ENCODE measurements at places on chromosomes 3 and 15. TPM values are rescaled to one million over a fixed set of nuclear protein-coding genes. Genes with fewer than 3 reads are reported as not detected.
A peak's percentile ranks its signal among the peaks of the same experiment; 100 is the strongest.

GRCh38 chr15:58145606-58146005 is 7.4 kb downstream of the AQP9 start:
- no peak for DNase-seq

DNA sequence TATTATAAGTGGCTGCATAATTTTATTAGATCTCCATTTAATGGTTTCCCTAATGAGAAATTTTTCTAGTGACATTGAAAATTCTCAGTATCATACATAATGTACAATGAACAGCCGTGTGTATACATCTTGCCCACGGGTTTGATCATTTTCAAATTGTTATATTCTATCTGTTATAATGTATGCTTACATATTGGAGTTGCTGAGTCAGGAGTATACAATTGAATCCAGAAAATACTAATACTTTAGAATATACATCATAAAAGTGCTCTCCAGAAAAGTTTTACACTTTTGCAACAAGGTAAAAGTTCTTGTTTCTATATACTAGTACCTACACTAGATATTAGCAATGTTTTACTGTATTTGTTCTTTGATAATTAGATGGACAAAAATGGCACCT is 82.8 kb downstream of the SPATA16 start:
- DNase-seq, result no peak

DNA sequence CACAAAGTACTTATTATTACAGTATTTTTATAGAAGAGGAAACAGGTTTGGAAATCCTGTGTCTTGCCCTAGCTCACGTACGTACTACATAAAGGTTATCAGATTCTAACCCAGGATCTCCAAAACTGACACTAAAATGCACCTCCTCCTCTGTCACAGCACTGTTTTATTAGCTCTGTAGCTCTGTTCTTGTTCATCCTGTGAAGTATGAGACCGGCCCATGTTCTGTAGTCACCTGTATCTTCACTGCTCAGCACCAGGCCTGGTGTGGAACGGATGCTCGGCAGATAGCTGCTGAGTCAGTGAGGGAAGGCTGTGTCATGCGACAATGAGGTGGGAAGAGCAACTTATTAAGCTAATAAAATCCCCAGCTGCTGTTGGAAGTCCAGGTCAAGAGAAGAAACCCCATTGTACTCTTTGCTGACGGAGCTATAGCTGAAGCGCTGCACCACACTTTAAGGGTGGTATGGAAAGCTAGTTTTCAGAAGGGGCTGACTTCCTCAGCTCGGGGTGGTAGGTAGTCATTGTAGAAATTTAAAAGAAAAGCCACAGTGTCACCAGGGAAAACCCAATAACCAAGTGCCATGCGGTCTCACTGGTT is 22.8 kb downstream of the BCL2A1 start:
- no peak for DNase-seq

DNA sequence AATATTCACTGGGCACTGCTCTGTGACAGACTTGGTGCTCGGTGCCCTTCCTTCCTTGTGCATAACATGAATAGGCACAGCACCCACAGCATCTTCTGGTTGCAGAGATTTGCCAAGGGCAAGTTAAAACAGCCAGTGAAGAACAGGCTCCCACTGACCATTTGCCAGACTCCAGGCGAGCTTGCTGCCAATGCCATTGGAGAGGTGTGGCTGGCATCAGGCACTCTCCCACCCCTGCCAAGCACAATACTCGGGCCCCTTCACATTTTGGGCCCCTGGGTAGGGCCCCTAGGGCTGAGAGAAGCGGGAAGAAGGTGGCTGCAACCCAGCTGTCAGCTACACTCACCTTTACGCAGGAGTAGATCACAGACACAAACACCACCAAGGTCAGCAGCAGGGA is 112.1 kb downstream of the SEC22A start:
- DNase-seq, result no peak

- no peak for DNase-seq
These were observed 248.1 kb downstream of the ERC2 start for GRCh38 chr3:56219894-56220805.

Gene SPSB4
- polyA plus RNA-seq, result 1.9 TPM

- no peak for DNase-seq
These were observed 132.7 kb upstream of the TPRG1 start for GRCh38 chr3:189038773-189039745.

Gene RETNLB
- not detected for polyA plus RNA-seq

DNA sequence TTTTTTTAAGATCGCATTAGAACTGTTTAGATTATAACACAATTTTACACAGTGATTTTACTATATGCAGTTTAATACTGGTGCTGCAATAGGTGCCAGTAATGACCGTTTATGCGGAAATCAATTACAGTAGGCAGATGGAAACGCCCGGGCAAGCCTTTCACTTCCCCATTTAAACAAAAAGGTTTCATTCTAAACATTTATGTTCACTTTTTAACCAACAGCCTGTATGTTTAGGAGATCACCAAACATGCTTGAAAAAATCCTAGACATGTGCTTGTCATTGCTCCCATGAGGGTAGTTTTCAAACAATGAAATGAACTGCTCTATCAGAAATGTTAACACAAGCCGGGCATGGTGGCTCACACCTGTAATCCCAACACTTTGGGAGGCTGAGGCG is 2.7 kb downstream of the BNIP2 start:
- DNase-seq, result no peak

GRCh38 chr15:88874684-88875083 is 20.7 kb downstream of the HAPLN3 start:
- no peak for DNase-seq

- DNase-seq, result no peak
These were observed 99.8 kb upstream of the HERC1 start for GRCh38 chr15:63933522-63933921.

- no peak for DNase-seq
These were observed 16.6 kb downstream of the TICRR start for GRCh38 chr15:89591834-89592233.

- DNase-seq, result no peak
These were observed 17.5 kb upstream of the FNDC3B start for GRCh38 chr3:172021859-172022258.

Gene A4GNT
- polyA plus RNA-seq, result not detected

DNA sequence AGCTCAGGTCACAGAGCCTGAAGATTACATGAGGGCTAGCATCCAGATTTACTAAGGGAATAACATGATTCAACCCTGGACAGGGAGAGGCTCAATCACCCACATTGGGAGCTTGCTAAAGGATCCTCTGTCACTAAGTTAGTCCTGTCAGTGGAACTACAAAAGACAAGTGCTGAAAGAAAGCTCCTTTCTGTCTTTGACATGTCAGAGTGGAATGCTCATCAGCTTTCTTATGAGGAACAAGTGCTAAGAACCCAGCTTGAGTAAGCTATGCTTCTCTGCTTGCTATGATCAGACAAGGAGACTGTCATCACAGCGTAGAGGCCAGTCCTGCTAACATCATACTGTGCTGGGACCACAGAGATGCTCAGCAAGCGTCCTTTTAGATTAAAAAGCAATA is 74.5 kb downstream of the MB21D2 start:
- DNase-seq, result no peak

Gene CP
- 5.3 TPM for polyA plus RNA-seq

DNA sequence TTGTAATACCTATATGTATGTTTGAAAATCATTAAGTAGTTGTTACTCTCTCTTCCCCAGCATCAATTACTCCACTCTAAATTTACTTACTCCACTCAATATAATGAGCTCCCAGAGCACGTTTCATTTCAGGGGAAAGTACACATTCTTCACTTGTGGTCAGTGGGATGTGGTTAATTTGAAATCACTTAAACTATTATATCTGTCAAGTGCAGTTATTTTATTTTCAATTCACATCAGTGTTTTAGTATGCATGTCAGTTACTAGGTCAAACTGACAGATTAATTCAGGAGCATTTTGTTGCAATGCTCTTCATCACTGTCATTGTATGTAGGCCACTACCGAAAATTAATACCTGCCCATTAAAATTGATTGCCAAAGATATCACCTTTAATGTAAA is 376.1 kb downstream of the ZIC4 start:
- no peak for DNase-seq

DNA sequence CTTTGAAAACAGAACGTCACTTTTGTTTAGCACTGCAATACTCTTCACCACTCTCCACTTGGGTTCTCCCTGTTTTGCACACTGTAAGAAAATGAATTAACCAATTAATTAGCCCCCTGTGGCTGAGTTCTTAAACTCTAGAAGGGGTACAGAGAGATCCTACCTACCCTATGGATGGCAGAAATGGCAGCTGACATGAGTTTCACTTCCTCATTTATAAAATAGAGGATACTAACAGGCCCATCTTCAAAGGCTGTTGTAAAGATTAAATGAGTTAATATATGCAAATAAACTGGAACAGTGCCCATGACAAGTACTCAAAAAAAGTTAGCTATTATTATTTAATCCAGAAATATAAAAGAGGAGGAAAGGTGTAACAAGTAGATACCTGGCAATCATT is 36.9 kb downstream of the SUCLG2 start:
- no peak for DNase-seq

Gene CSPG5
- 0.67 TPM for polyA plus RNA-seq

DNA sequence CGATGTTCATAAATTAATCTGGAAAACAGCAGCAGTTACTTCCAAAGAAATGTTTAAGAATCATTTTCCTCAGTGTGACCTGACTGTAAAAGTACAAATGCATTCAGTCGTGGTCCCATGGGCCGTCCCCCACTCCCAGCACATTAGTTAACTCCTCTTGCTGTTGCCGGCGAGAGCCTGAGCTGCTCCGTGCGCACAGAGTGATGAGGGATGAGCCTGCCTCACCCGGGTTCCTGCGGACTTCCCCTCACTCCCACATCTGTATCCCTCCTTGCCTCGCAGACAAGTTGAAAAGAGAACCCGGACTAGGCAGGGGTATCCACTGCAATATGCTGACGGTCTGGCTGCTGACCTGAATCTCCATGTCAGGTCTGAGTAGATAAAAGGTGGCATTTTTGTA is 861.7 kb upstream of the NR2F2 start:
- DNase-seq, result no peak

Gene CCDC12
- 85.6 TPM for polyA plus RNA-seq

GRCh38 chr3:128969993-128970739 is 23.7 kb downstream of the CFAP92 start:
- DNase-seq, result peak; percentile 46

- DNase-seq, result no peak
These were observed 75.7 kb upstream of the SLC4A7 start for GRCh38 chr3:27559835-27560234.

Gene CGNL1
- 62.0 TPM for polyA plus RNA-seq

Gene TEX55
- not detected for polyA plus RNA-seq

- peak; percentile 4 for DNase-seq
These were observed 628.2 kb upstream of the CFAP20DC start for GRCh38 chr3:59677747-59678702.

All from kidney (tissue), 22 donors.